NCI-H1105 (cell line): ENCODE measurements at places on chromosomes 2 and 18.
A peak's percentile ranks its signal among the peaks of the same experiment; 100 is the strongest.

- no peak for DNase-seq
These were observed 286.4 kb upstream of the PARD3B start for GRCh38 chr2:204258890-204259289.

DNA sequence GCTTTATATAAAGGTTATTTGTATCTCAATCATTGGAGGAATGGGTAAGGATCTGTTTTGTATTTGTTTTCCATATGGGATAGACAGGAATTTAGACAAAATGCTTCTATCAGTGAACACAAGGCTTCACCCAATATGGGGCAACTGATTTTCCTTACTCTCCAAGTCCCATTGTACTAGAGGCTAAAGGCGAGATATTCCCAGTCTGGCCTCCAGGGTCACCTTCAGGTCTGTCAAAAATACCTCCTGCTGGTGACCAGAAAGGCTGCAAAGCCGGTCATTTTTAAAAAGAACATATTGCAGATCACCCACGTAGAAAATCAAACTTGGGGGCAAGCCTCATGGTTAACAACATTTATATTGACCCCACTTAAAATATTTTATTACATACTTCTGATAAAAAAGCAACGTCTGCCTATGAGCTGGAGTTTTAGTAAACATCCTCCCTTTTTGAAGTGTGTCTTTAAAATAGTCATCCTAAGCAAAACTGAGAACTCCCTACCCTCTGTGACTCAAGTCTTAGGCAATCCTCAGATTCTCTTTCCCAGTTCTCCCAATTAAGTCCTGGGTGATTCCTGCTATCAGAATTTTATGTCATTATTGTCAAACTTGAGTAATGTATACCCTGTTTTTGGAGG lies 276.6 kb downstream of the MREG start:
- DNase-seq, result no peak

- DNase-seq, result no peak
These were observed 104.9 kb upstream of the CAVIN2 start for GRCh38 chr2:191951832-191952231.

- no peak for DNase-seq
These were observed 504.5 kb upstream of the VRK2 start for GRCh38 chr2:57542081-57542480.

GRCh38 chr2:173149491-173149890 lies 73.8 kb downstream of the MAP3K20 start:
- no peak for DNase-seq

DNA sequence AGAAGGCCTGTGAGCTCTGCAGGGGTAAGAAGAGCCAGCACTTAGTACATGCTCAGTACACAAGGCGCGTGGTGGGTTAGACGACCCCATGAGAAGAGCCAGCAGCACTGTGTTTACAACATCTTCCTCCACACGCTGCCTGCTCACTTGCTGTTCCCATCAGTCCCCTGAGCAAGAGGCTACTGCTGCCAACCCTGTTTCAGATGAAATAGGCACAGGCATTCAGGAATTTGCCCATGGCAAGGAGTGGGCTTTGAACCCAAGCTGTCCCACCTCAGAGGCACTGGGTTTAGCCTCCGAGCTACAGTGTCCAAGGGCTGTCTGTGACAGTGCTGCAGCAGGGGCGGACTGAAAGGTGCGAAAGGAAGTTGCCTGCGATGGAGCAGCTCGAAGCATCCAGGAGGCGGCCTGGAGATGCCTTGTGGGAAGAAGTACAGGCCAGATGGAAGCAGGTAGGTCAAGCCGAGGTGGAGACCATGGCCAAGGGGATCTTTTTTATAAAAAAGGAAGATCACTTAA lies 121.5 kb upstream of the PXDN start:
- DNase-seq, result no peak

DNA sequence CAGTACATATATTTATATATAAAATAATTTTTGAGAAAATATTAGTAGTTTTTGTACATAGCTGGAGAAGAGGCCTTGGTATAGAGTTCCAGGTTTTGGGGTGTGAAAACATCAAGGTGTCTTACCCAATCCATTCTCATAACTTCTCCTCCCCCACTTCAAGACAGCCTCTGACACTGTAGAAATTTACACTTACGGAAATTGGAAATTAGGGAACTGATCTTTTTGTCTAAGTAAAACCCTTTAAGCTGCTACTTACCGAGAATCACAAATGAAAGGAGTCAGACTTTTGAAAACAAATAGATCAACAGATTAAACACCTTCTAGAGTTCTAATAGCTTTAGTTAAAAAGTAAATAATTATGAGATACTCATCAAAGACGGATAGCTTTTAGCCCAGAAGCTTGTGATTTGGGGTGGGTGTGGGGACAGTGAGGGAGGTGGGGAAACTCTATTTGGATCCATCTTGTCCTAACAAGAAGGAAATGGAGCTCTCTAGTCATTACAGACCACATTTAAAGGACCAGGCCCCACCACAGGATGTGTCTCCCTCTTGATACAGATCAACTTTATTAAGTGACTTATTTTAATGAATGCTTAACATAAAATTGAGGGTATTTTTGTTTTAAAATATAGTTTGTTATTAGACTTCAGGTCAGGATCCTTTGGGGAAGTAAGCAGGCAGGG lies 11.1 kb upstream of the FBXO11 start:
- DNase-seq, result no peak

- no peak for DNase-seq
These were observed 360.1 kb downstream of the LPIN1 start for GRCh38 chr2:12106440-12107080.

DNA sequence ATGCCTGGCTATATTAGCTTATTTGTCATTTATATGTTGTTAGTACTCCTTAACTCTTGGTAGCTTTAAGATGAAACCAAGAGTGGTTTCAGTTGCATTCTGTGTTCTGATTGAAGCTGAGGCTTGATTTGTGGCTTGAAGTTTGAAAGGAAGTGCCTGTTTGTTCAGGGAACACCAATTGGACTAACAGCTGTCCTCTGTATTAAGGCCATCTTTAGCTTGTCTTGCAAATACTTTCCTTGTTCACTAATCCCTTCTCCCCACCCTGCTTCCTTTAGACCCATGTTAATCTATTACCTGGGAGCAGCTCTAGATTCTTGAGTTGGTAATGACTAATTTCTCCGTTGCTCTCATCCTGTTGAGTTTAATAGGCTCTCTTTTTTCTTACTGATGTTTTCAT lies 13.4 kb downstream of the ITGA6 start:
- no peak for DNase-seq

GRCh38 chr18:23316988-23317387 lies 136.1 kb upstream of the RIOK3 start:
- DNase-seq, result no peak

DNA sequence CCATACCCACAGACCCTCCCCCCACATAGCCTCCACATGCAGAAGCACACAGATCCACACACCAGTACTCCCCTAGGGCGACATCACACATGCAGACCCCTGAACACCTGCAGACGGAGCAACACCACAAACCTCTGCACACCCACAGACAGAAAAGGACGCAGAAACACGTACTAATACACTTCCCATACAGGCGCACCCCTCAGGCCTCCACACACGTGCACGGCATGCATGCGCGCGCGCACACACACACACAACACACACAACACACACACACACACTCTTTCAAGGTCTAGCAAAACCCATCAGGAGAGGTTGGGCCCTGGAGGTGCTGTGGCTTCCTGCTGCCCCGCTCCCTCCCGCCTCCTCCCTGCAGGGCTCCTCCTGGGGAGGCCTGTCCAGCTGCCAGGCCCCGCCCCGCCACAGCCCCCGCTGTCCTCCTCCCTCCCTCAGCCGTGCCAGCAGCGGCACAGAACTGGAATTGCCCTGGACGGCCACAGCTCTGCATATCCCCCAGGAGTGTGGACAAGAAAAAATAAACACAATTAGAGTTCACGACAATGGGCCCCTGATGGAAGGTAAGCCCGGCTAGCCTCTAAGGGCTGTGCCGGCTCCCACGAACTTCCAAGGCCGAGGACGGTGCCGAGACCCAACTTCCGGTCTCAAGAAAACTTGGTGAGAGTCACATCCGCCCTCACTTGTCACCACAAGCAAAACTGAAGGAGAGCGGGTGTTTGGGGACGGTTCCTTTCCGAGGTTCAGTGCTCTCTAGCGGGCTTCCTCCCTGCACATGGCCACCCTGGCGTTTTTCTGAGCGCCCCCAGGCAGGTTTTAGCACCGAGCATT lies 6.8 kb downstream of the ZFP36L2 start:
- peak; percentile 67 for DNase-seq

- no peak for DNase-seq
These were observed 24.7 kb upstream of the COLEC12 start for GRCh38 chr18:525036-525797.

DNA sequence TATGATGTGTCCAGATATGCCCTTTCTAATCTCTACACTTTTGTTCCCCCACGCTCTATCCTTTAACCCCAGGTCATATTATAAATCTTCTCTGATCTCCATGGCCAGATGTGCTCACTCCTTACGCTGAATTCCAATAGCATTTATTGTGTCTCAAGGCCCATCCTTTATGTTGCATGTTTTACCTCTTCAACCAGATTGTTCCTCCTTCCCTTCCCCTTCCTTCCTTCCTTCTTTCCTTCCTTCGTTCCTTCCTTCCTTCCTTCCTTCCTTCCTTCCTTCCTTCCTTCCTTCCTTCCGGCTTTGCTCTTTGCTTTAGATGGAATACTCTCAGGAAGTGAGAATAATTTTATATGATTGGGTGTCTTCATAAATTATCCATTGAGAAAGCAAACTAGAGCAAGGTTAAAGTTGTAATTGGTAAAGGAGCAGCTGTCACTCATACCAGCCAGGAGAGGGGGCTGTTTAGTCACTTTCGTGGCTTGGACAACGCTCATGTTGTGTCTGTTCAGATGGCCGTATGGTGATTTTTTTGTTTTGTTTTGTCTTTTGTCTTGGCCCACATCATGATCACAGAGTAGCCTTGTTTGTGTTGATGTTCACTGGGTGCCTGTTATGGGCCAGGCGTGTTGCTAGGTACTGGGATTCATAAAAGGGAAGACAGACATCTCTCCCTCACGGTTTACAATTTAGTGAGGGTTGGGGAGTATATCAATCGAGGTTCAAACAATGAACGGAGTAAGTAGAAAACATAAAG lies 68.0 kb downstream of the DAW1 start:
- peak; percentile 36 for DNase-seq

DNA sequence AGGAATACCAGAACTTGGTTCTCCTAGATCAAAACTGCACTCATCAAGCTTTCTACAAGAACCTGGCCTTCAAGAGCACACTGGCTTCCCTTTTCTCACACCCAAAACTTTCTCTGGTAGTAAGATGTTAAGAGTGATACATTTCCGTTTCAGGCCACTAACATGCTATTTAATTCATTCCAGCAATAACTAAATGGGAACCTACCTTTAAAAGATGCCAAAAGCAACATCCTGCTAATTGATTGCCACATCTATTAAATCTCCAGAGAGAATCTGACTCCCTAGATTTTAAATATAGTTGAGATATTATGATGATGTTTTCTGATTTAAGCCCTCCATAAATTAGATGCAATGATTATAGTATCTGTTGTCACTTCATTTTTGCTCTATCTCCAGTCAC lies 71.6 kb downstream of the KCTD18 start:
- DNase-seq, result no peak

DNA sequence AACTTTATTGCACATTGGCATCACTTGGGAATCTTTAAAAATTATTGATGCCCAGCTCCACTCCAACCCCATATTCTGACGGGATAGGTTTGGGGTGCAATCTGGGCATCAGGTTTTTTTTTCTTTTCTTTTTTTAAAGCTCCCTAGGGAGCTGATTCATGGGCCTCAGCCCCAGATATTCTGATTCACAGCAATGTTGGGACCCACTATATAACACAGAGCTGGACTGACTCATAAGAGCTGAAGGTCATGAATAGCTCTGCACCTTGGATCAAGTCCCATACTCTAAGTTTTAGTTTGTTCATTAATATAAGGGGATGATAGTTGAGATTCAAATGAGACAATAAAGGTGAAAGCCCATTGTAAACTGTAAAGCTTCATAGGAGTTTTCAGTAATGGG lies 191.1 kb upstream of the REV1 start:
- DNase-seq, result no peak

DNA sequence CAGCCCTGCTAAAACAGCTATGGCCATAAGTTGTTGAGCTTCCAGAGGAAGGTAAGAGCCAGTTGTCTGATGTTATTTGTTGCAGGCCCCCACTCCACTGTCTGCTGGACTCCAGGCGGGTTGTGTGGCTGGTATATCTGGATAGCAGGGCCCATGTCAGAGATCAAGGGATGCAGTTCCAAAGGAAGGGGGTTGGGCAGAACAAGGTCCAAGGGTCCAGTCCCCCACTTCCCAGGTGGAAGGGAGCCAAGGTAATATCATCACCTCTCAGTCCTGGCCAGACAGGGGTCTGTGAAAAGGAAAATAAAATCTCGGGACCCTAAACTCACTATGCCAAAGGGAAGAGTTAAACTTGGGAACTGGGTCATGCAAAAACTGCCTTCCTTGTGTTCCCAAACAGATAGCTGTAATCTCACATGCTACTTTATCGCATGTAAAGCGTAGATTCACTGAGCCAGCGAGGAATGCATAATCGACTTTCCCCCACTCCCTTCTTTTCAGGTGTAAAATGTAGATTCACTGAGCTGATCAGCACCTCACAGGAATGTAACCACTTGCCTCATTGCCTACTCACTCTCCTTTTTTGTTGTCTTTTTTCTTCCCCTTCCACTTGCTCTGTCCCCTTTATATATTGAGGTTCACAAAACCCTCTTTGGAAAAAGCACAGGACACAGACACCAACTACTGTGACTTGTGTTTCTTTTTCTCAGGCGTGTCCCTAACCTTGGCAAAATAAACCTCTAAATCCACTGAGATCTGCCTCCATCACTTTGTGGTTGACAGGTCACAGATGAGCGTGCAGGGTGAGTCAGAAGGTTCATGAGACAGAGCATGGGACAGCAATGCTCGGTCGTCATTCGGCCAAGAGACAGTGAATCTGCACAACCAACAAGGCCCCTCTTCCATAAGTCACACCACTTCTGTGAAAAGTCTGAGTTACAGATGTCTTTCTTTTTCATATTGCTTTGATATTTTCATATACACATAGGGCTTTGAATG lies 255.3 kb upstream of the SIX2 start:
- no peak for DNase-seq

DNA sequence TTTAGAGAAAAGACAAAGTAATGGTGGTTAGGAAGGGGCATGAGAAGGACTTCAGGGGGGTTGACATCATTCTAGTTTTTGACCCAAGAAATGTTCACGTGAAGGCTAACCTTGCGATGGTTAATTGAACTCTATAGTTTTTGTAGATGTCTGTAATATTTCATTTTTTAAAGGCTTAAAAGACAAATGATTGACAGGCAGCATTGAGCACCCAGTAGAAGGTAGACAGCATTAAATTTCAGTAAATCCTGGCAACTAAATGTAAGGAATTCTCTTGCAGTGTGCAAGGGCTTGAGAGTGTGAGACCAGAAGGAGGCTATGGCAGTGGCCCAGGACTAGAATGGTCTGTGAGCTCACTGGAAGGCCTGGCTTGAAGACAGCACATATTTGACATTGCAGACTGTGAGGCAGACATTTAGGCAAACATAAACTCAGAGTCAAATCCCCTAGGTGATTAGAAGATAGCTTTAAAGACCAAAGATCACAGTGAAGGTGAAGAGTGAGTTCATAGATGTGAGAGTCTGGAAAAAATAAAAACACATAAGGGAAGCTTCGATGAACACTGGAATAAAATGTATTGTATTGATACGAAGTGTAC lies 100.1 kb upstream of the MAP4K4 start:
- no peak for DNase-seq
